ENCODE measurements at places on chromosomes 2 and 18.

DNA sequence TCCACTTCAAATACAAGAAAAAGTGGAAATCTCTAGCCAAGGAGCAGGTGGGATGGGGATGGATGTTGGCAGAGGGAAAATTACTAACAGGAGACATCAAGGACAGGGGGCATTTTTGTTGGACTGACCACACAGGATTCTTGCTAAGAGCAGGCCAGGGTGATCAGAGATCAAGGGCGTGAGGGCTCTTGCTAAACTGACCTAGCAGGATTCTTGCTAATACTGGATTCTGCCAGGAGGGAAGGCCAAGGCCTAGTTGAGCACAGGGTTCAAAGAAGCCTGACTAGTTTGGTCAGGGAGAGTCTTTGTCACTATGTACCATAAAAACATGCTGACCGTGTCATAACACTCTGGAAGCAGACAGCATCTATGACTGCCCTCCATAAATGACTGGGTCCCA, 442.7 kb downstream of the PID1 start:
- DNase-seq: no peak

DNA sequence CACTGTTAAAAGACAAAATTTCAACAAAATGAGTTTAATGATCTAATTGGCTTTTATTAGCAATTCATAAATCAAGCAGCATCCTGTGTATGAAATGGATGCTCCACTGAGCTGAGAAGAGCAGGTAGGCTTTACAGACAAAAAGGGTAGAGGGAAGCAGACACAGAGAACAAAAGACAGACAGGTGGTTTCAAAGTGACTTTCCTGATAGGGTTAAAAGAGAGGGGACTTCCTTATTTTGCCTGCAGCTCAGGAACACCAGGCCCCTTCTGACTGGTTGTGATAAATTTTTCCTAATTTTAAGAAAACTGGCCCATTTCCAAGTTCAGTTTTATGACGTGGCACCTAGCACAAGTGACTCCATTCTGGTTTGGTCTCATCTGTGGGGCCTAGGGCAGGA, 11.9 kb downstream of the TEX51 start:
- DNase-seq: no peak

- no peak for DNase-seq
Observed at GRCh38 chr2:28905533-28905932, 11.1 kb downstream of the WDR43 start.

GRCh38 chr2:63056107-63057050, 5.7 kb downstream of the OTX1 start:
- DNase-seq: peak; percentile 48

GRCh38 chr18:74994502-74995418, 214.2 kb downstream of the PTGR3 start:
- peak; percentile 25 for DNase-seq

GRCh38 chr18:26438980-26439379, 109.4 kb downstream of the KCTD1 start:
- peak; percentile 25 for DNase-seq

- DNase-seq: no peak
Observed at GRCh38 chr18:32595832-32596231, 125.2 kb upstream of the GAREM1 start.

DNA sequence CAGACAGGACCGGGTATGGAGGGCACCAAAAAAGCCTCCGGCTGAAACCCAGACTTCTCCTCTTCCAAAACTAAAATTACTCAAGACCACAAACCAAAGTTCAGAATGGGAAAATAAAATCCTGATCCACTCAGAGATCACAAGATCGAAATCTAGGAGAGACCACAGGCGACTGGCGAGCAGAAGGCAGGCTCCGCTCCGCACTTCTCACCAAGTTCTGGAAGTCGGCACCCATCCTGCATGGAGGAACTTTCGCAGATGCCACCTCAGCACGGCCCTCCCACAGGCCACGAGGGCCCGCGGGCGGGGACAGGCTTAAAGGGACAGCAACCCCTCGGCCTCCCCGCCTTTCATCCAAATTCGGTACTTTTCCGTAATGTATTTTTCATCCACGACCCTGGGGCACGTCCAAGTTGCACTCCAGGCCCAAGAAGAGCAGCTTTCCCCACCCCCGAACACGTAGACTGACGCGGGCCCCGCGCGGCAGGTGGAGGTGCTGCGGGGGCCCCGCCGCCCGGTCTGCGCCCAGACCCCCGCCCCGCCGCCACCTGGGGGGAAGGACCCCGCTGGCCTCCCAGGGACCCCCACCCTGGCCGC, 43.7 kb downstream of the HDLBP start:
- peak; percentile 69 for DNase-seq

DNA sequence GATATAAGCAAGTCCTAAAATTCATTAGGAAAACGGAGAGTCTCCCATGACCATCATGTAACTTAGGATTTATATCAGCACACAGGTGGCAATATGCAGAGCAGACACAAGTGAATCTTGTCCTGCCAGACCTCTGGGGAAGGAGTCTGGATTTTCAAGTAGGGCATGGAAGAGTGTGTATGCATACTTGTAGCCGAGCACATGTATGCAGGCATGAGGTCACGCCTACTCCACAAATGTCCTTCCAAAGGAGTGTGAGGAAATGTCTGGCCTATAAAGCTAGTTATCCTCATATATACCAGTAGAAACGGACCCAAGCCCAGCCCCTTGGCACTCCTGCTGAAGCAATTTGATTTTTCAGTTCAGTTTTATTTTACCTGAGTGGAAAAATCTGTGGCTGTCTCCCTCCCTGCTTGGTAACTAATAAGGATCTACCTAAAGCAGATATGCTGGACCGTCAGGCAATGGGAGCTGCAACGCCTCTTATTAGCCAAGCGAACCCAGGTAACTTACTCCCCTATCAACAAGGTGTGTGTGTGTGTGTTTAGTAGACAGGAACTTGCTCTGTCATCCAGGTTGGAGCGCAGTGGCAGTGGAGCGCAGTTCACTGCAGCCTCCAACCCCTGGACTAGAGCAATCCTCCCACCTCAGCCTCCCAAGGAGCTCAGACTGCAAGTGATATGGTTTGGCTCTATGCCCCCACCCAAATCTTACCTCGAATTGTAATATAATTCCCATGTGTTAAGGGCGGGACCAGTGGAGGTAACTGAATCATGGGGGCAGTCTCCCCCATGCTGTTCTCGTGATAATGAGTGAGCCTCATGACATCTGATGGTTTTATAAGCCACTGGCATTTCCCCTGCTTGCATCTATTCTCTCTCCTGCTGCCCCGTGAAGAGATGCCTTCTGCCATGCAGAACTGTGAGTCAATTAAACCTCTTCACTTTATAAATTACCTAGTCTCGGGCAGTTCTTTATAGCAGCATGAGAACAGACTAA, 2.8 kb downstream of the STAT1 start:
- DNase-seq: no peak

GRCh38 chr18:58309099-58309498, 265.1 kb downstream of the NEDD4L start:
- no peak for DNase-seq

Data from GM19239 (cell line).